Stimulated activated CD4-positive, alpha-beta T cell treated with anti-CD3 and anti-CD28 coated beads, Interleukin-12 subunit alpha, Interleukin-12 subunit beta, amount 100 ng/mL, for 24 hours (primary cell): ENCODE measurements at places on chromosomes 6 and 20.

GRCh38 chr20:45408646-45409213 is 641 bp downstream of the DBNDD2 start:
- DNase-seq = no peak

DNA sequence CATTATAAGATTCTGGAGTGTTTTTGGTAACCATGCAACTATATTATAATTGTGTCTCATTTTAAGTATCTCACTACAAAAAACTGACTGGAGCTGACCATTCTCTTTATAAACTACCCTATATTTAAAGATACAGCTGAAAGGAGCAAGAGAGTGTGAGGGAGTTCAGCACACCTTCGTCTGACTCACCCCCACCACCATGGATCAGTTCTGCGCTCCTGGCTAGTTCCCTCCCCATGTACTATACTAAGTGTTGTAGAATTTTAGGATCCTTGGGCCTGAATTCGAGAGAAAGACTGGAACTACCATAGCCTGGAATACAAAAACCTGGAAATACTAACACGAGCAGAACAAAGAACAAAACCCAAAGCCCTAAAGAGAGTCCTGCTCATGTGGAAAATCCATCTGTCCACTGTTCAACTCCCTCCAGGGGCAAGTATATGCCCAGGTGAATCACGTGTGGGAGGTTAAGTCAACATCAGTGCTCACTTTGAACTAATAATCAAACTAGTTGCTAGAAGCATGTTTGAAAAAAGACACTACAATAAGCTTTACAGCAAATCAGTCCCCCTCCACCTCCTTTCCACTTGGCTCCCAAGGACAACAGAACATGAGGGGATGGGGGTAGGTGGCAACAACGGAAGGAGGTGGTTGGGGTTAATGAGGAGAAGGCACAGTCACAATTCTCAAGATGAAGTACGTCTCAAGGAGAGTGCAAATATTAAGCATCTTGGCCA is 46.8 kb downstream of the ELOVL5 start:
- no peak for DNase-seq

GRCh38 chr6:136548582-136549299 is 1.5 kb downstream of the MAP7 start:
- no peak for DNase-seq

DNA sequence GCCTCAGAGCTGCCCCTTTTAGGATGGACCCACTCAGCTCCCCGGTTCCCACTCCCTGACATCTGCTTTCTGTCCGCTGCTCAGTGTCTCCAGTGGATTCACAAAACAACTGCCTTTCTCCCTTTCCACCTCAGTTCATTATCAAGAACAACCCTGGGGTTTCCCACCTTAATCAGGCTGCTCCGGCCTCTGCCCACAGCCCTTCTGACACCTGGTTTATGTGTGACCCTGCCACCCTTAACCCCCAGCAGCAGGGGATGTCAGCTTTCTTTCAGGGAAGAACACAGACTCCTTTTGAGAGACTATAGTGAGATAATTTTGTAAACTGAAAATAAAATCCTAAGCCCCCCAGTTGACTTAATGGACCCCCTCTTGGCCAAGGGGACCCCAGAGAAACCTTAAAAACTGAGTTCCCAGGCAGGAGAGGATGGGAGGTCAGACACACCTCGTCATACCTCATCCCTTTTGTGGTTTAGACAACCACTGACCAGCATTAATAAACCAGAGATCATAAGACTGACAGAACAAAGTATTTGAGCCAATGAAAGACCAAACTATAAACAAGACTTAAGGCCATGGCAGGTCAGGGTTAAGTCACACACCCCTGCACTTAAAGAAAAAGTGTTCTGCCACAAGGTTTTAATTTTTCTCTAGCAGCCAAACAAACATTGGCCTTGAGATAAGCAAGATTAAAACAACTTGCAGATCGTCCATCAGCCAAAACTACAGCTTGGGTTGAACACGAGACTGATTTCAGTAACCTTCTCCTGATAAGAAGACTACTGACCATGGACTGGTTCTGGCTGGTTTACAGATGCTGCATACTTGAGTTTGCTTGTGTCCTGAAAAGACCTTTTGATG is 42.4 kb upstream of the DDR1 start:
- DNase-seq = no peak

DNA sequence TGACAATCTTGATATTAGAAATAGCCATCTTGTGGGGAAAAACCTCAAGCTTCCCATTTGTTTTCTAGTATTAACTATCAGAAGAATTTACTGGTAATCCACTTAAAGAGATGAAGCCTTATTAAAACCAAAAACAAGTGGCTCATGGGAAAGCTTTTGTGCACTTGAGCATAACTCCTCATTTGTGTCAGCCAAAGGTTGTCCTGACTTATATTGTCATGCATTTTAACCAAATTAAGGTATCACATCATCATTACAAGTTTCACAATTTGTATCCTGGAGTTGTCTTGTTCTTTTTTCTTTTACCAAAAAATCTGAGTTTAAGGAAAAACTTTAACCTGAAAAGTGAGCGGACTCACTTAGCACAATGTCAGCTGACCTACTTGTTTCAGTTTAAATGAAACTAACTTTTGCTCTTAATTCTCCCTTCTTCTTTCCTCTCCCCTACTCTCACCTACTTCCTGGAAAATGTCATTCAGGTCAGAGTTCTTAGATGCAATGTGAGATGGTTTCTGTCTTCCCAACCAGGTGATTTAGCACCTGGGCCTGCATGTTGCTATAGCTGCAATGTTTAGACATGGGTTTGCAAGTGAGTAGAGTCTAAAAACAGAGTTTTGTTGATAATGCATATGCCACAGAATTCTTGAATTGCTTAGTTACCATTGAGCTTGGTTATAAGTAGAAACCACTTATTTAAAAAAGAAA is 82.8 kb downstream of the TNFAIP3 start:
- DNase-seq = no peak

GRCh38 chr6:21201637-21202350 is 391.8 kb upstream of the SOX4 start:
- no peak for DNase-seq

- DNase-seq = no peak
Measured at GRCh38 chr20:34705397-34706301, 1.5 kb downstream of the TP53INP2 start.

- no peak for DNase-seq
Measured at GRCh38 chr6:75922226-75922625, 150.2 kb downstream of the IMPG1 start.

- peak; percentile 59 for DNase-seq
Measured at GRCh38 chr6:43455531-43456428, at the start of gene DLK2. Gene DLK2 (minus strand): TSS chr6:43455548. CDS start chr6:43454825, 723 bp downstream.

DNA sequence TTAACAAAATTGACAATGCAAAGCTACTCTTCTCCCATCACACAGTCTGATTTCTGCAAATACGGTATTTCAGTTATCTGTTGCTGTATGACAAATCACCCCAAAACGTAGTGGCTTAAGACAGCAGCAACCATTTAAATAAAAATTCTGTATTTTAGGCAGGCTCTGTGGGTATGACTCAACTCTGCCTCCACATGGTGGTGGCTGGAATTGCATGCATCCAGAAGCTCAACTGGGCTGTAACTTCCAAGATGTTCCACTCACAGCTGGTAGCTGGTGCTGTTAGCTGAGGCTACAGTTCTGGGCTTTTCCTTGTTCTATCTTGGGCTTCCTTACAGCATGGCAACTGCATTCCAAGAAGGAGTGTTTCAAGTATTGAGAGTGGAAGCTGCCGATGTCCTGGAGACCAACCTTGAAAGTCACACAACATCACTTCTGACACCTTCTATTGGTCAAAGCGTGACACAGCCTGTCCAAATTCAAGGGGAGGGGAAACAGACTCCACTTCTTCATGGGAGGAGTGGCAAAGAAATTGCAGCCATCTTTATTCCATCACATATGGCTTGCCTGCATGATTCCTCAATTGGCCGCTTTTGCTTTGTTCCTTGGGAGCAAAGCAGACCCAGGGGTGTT is 39.7 kb upstream of the TULP1 start:
- peak; percentile 32 for DNase-seq

GRCh38 chr6:139457476-139457875 is 83.0 kb upstream of the CITED2 start:
- no peak for DNase-seq

DNA sequence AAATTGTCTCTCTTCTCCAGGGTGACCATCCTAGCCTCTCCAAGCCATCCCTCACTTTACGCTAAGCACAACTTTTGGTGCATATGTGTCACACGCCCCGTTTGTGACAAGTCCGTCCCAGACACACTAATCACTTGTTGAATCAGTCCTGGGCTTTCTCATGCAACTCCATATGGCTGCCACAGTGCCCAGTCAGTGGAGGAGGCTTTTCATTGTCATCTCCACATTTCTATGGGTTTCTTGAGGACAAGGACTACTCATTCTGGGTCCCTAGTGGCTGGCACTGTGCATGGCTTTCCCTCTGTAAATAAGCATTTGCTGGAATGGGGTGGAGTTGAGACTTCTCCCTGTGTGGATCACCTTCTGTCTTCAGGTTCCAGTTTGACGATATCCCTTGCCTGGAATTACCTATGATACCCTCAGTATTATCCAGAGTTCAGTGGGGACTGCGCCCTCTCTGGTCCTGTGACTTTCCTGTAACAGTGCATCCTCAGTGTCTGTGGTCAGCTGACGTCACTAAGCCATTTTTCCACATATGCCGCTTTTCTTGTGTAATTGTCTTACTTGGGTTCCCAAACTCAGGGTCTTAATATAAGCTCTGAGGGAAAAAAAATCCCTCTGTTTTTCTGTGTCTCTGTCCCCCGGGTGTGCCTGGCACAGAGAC is 59.8 kb upstream of the MYL9 start:
- no peak for DNase-seq
